HS-27A (cell line): ENCODE measurements at places on chromosomes 11 and 22.

DNA sequence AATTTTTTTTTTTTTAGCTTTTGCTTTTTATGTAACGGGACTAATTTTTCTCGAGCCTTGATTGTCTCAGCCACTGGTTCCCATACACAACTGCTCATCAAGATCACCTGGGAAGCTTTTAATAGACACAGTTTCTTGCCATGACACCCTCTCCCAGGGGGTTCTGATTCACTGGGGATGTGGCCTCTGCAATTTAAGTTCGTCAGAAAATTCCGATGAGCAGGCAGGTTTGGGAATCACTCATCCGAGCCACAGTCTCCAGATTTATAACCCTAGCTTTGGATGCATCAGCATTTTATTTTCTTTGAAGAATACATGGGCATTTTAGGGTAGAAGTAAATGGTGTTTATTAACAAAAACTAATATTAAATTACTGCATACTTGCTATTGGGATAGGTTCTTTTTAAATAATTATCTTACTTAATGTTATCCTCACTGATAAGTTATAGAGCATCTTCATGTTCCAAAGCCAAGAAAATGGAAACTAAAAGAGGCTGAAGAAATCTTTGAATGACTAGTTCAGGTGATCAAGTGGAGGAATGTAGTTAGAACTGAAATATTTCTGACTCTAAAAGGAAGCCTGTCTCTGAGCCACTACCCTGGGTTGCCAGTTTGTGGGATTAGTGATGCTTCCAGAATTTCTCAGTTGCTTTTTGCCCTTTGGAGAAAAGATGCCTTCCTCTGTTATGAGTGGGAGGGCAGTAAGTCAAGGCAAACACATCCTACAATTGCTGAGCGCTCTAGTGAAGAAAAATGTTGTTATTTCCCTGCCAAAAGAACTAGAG, 319.0 kb downstream of the DDX10 start:
- no peak for DNase-seq

- no peak for DNase-seq
Measured at GRCh38 chr11:45605051-45605450, 60.4 kb downstream of the CHST1 start.

DNA sequence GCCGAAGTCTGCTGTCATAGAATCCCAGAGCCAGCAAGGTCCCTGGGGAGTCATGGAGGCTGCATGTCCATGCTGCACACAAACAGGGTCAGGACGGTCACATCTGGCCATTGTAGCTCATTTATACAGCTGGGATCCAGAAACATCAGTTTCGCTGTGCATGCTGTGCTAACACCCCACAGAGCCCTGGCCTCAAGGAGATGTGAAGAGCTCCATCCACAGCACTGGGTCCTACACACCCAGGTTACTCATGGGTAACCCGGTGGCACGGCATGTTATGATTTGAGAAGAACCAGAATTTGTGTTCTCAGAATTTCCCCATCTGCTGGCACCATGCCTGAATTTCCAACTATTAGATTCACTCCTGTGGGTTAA, 146.3 kb upstream of the ARHGAP20 start:
- no peak for DNase-seq

DNA sequence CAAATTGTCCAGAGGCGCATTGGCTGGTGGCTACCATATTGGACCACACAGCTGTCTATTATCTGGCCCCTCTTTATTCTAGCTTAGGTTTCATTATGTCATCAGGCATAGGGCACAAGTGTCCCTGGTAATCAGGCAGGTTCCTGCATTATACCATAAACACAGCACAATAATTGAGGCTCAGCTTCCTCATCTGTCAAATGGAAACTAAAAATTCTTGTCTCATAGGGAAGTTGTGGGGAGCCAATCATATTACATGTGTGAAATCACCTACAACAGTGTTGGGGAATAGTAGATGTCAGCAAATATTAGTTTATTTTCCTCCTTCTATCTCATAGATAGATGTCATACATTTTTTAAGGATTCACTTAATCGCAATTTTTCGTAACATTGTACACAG, 231.0 kb upstream of the SORL1-AS1 start:
- no peak for DNase-seq

GRCh38 chr22:32222991-32223390, 18.1 kb upstream of the RFPL2 start:
- no peak for DNase-seq

GRCh38 chr11:60119710-60120109, 31.2 kb downstream of the MS4A2 start:
- no peak for DNase-seq

- DNase-seq, result no peak
Measured at GRCh38 chr22:48897645-48898370, 929.9 kb downstream of the BRD1 start.

DNA sequence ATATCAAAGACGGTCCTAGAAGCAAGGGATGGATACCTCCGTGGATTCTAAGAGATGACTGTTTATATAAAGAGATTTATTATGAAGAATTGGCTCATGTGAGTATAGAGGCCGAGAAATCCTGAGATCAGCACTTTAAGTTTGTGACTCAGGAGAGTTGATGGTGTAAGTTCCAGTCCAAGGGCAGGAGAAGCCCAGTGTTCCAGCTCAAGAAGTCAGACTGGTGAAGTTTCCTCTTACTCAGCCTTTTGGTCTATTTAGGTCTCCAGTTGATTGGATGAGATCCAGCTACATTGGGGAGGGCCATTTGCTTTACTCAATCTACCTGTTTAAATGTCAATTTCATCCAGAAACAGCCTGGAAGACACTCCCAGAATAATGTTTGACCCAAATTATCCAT, 45.1 kb downstream of the TSPAN18 start:
- DNase-seq, result no peak

- DNase-seq, result no peak
Measured at GRCh38 chr11:65047581-65048422, 6.8 kb downstream of the SAC3D1 start.

GRCh38 chr11:74154620-74155281, 16.1 kb downstream of the C2CD3 start:
- no peak for DNase-seq

DNA sequence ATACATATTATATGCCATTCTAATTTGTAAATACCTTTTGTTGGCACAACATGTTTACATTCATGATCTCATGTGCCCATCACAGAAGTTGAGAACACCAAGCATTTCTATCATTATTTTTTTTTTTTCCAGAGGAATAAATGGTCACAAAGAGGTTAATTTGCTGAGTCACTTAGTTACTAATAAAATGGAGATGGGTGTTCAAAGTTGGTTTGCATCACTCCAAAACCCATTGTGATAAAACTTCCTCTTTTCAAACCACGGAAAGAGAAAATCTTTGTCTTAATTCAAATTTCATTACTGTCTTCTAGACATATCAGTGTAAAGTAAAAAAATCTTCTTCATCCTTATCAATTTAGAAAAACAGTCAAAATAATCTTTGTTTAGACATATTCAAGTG, 636.8 kb upstream of the CCDC179 start:
- no peak for DNase-seq

- DNase-seq, result no peak
Measured at GRCh38 chr11:3222003-3222855, 3.6 kb upstream of the MRGPRG start.

DNA sequence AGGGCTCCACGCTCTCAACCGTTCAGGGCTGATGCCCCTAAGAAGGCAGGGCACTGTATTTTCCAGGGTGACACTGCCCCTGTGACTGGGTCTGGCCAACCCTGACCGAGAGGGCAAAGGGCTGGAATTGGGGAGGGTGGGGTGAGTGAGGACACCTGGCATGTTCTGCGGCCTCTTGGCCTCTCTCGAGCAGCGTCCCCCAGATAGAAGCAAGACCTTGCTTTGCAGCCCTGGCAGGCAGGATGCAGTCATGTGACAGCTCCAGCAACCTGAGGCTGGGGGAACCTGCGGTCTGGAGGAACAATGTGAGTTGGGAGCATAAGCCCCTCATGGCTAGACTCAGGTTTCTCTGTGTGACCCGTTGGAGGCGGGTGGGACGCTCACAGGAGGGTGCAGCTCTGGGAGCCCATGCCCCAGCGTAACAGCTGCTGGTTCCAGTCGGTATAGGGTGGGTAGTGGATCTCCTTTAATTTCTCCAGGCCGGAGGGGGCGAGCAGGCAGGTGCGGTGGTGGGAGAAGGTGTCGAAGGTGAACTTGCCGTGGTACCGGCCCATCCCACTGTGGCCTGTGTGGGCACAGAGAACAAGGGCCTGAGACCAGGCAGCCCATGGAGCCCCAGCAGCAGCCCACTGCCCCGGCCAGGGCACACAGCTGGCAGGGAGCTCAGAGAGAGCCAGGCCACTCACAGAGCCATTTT, 11.4 kb downstream of the ALDH3B2 start:
- no peak for DNase-seq

GRCh38 chr11:36150986-36151385, 138.2 kb downstream of the COMMD9 start:
- no peak for DNase-seq

DNA sequence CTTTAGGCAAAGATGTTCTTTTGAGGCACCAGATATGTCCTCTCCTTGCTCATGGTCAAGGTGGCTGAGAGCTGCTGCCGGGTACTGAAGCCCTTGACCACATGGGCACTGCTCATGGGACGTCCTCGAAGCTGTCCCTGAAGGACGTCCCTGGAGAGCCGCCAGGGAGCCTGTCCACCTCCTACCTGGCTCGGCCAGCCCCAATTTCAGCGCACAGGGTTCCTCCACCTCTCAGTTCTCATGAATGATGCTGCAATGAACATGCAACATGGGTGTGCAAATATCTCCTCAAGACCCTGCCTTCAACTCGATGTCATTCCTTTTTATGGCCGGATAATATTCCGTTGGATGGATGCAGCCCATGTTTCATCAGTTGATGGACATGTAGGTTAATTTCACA, 24.4 kb upstream of the TOLLIP start:
- no peak for DNase-seq

DNA sequence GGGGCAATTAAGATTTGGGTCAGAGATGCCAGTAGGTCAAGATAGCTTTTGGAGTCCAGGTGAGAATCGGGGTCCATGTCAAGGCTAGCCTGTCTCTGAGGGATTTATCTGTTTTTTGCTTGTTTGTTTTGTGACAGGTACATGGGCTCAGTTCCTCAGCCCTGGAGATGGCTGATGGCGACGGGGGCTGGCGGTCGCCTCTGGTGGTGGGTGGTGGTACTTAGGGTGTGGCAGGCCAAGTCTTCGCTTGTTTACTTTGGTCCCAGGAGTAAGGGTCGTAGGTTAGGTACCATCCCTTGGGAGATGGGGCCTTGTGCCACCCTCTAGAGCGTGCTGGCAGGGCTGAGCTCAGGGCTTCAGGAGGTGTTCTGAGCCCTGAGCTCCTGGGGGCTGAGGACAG, 4.7 kb downstream of the SLC25A45 start:
- DNase-seq, result no peak

- no peak for DNase-seq
Measured at GRCh38 chr11:128214263-128214662, 373.1 kb downstream of the ETS1 start.

DNA sequence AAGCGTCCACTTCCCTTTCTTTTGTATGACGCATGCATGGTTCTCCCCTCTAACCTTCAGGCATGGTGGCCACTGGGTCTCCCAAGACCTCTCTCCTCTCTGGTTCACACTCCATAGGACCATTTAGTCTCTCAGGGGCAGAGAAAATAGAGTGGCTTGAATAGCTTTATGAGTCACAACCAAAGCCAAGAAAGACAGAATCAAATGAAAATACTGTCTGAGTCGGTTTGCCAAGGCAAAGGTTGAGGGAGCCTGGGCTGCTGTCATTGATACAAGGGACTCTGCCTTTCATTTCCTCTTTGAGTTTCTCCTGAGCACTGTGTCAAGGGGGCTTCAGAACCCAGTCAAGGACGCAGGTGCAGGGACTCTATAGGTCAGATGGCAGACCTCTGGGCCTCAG, 44.2 kb downstream of the TENM4 start:
- DNase-seq, result no peak

DNA sequence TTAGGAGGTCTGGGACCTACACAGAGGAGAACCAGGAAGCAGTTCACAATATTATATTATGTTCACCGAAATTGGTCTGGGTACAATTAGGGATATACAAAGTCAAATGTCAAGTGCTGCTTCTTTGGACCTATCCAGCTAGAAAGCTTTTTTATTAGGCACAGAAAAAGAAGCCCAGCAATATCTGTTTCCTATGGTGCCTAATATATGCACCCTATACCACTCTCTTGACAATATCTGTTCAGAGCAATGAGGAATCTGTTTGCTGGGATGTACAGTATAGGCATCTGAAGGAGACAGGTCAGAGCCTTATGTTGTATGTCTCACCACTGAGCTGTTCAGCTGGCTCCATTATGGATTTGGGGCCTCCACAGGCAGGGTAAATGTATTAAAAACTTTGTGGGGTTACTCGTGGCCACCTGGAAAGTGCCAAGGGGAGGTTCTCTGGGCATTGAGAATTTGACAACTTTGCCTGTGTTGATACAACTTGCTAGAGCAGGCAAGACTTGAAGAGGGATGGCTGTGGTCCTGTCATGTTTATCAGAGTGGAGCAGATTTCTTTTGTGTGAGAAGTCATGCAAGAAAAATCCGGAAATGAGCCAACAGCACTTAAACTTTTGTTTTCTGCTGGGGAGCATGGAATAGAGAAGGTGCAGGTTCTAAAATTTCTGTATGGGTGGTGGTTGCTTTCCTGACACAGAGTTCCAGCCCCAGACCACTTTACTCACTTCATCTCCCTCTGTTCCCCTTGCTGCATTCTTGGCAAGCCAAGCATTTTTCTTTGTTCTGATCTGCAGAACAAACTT, 10.1 kb downstream of the STIM1 start:
- DNase-seq, result no peak

- DNase-seq, result no peak
Measured at GRCh38 chr11:94243571-94244515, 60.5 kb upstream of the IZUMO1R start.

GRCh38 chr11:65806979-65807378, 20.1 kb downstream of the OVOL1 start:
- DNase-seq, result no peak

DNA sequence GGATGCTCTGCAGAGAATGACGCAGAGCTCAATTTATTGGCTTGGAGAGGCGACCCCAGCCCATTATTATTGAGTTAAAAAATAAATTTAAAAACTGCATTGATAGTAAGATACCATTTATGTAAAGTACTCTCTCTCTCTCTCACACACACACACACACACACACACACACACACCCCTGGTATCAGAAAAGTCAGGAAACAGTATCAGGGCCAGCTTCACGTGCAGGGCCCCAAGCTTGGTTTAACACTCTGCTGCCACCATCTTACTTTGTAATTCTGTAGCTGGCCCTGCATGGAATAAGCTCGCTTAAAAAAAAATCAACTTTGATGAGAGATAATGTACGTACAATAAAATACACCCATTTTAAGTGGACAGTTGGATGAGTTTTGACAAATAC, 59.8 kb upstream of the CD5 start:
- no peak for DNase-seq

- no peak for DNase-seq
Measured at GRCh38 chr11:67266449-67267187, at the start of gene GRK2. TSS of gene GRK2 (plus strand) at chr11:67266473. CDS start at chr11:67266700, 227 bp downstream.

- DNase-seq, result no peak
Measured at GRCh38 chr11:94046796-94047195, 25.6 kb downstream of the HEPHL1 start.

GRCh38 chr22:40982482-40983385, 31.6 kb downstream of the RBX1 start:
- DNase-seq, result no peak

GRCh38 chr11:11789735-11790369, 51.9 kb upstream of the USP47 start:
- no peak for DNase-seq

GRCh38 chr22:49723478-49724029, 104.1 kb downstream of the BRD1 start:
- no peak for DNase-seq
